ENCODE measurements at places on chromosomes 3 and 15. TPM values are rescaled to one million over a fixed set of nuclear protein-coding genes. Genes with fewer than 3 reads are reported as not detected.

Gene EHD4
- 61.6 TPM for polyA plus RNA-seq

Gene THSD4
- not detected for polyA plus RNA-seq

Gene RPP25
- polyA plus RNA-seq, result 8.9 TPM

Gene ARRDC4
- 0.03 TPM for polyA plus RNA-seq

Gene SLC22A14
- not detected for polyA plus RNA-seq

Gene SCAANT1
- not detected for polyA plus RNA-seq

DNA sequence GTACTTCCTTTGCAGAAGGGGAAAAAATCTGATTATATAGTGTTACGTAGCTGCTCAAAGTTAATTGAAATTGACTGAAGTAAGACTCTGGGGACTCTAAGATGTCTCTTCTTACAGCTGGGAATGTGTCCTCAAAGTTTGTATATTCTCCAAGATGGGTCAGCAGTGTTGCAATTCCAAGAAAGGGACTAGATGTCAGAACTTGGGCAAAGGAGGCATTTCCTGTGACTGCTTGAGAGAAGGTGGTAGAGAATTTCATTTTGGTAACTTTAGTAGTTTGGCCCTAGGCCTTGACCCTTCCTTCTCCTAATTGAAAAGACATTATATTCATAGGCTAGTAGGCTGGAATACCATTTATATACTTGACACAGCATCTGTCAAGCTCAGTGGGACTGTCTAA, 33.9 kb downstream of the PTPRG start:
- DNase-seq, result no peak

GRCh38 chr15:68429691-68430470, 2.1 kb downstream of the ITGA11 start:
- no peak for DNase-seq

GRCh38 chr3:77298417-77298816, 258.5 kb downstream of the ROBO2 start:
- DNase-seq, result no peak

GRCh38 chr3:188546835-188547670, 393.1 kb downstream of the LPP start:
- DNase-seq, result no peak

GRCh38 chr3:115928376-115928775, 305.1 kb downstream of the GAP43 start:
- DNase-seq, result no peak

DNA sequence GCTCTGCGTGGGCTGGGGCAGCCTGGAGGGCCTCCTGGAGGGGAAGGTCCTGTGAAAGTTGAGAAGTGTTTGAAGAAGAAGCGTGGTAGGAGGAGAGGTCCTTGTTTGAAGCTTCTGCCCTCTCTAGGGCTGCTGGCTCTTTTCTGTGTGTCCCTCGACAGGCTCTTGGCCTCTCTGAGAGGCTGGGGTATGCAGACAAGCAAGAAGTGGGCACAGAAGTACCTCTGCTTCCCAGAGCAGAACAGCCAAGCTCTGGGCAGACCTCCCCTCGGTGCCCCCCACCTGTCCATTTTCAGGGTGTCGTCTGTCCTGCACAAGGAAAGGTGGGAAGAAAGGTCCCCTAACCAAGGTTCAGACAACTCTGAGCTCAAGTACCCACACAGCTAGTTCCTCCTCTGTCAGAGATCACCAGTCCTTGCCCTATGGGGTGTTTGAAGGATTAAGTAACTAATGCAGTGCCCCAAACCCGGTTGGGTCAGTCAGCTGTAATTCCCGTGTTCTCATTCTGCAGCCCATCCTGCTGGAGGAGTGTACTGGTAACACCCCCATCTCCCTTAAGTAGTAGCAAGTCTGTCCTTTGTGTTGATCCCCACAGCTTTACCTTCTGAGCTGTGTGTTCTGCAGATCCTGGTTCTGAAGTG, 6.3 kb downstream of the CSK start:
- no peak for DNase-seq

GRCh38 chr15:56244038-56244810, 545 bp upstream of the RFX7 start:
- DNase-seq, result no peak

GRCh38 chr3:196193736-196194541, 17.3 kb downstream of the ZDHHC19 start:
- no peak for DNase-seq

DNA sequence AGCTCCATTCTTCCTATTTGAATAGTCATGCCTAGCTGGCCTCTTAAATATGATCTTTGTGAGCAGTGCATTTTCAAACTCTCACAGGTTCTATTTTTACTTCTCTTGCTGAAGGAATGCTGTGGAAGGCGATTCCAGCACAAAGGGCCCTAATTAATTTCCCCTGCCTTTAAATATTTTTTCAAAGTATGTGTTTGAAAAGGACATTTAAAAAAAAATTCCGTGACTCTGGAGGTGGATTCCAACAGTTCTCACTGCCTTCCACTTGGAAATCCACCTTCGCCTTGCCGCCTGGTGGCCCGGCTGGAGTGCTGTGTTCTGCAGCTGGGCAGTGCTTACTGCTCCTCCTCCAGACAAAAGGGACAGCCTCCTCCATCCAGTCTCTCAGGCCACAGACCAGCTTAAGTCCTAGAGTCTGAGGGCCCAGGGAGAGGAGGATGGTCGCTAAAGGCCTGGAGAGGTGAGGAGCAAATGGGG, 61.5 kb upstream of the CORO2B start:
- no peak for DNase-seq

- no peak for DNase-seq
Measured at GRCh38 chr3:124014366-124014942, 22.5 kb upstream of the ROPN1 start.

GRCh38 chr15:68403161-68403941, 28.6 kb downstream of the ITGA11 start:
- no peak for DNase-seq

DNA sequence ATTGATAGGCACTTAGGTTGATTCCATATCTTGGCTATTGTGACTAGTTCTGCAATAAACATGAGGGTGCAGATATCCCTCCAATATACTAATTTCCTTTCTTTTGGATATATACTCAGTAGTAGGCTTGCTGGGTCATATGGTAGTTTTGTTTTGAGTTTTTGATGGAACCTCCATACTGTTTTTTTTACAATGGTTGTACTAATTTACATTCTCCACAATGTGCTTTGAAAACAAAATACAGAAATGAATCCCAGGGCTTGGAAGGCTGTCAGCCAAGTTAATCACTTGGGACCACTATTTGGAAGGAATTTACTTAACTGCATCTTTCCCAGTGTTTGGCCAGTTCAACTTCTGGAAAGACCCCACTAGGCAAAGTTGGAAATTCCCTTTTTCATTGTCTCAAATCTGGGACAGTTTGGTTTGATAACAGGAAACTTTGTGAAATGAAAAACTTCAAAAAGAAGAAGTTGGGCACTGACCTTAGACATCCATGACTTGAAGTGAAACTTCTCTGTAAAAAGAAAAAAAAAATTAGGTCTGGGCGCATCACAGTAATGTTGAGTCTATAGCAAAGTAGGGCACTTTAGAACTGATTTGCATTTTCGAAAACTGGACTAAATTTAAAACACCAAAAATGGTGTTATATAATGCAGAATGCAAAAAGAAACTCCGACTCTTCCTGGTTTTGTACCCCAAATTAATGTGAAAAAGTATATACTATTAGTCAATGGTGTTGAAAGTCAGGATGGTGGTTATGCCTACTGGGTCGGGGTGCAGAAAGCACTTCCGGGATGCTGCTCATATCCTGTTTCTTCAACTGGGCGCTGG, 6.0 kb downstream of the CTSH start:
- peak; percentile 91 for DNase-seq

DNA sequence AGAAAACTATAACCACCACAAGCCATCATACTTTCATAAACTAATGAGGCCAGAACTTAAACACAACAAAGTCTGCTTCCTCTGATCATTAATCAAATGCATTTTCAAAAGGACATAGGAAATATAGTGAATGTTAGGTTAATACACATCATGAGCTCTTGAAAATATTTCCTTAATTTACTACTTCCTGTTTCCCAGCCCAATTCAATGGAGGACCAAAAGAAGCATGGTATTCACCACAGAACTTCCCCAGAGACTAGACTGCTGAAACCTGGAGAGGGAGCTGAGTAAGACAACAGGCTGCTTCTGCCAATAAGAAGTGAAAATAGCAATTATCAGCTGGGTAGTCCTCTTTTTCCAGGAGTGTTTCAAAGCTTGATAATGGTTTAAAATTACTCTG, 250.3 kb downstream of the ULK4 start:
- peak; percentile 2 for DNase-seq
